Activated naive CD4-positive, alpha-beta T cell (primary cell): ENCODE measurements at places on chromosomes 16 and 17.
A peak's percentile ranks its signal among the peaks of the same experiment; 100 is the strongest.

DNA sequence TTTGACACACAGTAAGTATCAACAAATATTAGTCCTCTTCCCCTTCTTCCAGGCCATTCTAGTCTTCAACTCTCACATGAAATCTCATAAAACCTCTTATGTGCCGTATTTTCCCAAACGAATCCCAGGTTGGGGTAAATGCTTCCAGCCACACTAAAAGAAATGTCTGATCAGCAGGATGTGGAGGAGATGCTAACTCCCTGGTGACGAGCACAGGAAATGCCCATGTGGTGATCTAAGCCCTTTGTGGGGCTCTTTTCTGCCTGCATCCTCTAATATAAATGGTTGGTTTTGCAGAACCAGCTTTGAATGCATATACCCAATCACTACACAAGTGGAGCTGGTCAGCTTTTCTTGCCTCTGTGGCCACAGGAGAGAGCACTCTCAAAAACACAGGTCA, 498.2 kb upstream of the ERCC4 start:
- DNase-seq = no peak

DNA sequence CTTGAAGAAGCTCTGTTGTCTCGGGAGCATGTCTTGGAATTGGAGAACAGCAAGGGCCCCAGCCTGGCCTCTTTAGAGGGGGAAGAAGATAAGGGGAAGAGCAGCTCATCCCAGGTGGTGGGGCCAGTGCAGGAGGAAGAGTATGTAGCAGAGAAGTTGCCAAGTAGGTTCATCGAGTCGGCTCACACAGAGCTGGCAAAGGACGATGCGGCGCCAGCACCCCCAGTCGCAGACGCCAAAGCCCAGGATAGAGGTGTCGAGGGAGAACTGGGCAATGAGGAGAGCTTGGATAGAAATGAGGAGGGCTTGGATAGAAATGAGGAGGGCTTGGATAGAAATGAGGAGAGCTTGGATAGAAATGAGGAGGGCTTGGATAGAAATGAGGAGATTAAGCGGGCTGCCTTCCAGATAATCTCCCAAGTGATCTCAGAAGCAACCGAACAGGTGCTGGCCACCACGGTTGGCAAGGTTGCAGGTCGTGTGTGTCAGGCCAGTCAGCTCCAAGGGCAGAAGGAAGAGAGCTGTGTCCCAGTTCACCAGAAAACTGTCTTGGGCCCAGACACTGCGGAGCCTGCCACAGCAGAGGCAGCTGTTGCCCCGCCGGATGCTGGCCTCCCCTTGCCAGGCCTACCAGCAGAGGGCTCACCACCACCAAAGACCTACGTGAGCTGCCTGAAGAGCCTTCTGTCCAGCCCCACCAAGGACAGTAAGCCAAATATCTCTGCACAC, 21.2 kb downstream of the AKAP1 start:
- DNase-seq = no peak

DNA sequence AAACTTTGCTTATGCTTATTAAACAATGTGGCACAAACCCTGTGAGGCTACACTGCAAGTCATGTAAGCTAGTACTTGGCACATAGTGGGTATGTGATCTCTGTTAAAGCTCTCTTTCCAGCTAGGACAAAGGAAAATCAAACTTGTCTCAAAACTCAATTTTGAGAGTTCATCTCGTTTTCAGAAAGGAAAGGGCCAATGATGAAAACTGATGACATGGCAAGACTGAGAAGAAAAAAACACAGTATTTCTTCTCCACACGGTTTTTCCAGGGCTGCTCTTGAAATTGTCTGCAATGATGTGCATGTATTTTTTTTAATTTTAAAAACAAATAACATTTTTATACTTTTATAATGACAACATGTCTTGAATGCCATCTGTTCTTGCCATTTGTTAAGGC, 389.8 kb downstream of the CA10 start:
- no peak for DNase-seq

- DNase-seq = no peak
Observed at GRCh38 chr17:82240506-82241182, 11.8 kb downstream of the SLC16A3 start.

DNA sequence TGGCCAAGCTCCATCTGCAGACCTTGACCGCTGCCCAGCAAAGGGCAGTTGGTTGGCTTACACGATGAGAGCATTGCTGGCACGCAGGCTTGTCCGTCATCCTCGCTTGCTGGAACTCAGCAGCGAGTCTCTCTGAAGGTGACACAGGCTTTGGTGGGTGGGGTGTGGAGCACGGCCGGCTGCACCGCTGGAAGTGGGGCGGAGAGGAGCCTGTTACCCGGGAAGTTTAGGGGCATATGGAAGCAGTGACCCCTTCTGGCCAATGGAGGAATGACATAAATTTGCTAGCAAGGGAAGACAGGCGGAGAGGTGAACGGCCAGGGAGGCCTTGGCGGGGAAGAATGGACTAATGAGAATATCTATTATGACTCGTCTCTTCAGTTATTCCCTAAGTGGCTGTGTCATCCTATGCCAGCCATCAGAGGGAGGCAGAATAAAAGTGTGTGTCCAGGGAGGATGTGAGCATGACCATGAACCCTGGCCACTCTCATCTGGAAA, 65.9 kb upstream of the SDK2 start:
- DNase-seq = peak; percentile 46

DNA sequence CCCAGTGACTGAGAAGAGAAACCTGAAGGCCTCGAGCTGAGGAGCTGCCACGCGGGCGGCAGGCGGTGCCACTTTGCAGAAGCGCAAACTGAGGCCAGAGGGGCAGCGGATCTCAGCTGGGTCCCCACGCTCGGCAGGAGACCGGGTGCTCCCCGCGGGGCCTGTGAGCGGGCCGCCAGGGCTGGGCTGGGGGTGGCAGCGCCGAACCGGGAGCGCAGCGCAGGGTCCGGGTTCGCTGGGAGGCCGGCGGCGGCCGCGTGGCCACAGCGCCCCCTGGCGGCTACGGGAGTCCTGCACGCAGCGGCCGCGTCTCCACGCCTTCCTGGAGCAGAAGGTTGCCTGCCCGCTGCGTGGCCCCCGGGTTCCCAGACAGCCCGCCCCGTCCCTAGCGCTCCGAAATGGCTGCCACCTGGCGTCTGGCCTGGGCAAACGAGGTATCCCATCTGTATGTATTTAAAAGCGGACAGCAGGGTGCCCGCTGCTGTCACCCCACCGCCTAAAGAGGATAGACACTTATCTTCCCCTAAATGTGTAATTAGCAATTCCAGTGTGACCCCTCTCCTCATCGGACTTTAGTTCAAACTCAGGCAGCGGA, 96.1 kb upstream of the CDH5 start:
- peak; percentile 36 for DNase-seq

- no peak for DNase-seq
Observed at GRCh38 chr16:3471518-3472176, 23.6 kb downstream of the C16orf90 start.

DNA sequence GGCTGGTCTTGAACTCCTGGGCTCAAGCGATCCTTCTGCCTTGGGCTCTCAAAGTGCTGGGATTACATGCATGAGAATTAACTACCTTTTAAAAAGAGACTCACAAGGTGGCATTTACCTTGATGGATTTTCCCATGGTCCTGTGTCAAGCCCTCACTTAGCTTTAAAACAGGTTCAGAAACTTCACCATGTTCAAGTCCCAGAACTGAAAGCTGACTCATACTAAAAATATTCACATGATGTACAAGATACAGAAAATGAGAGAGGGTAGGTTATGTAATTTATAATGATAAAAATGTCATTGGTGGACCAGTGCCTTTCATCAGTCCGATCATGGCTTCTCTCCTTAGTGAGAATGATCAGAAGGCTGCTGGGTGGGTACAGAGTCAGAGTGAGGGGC, 4.3 kb upstream of the AKAP1 start:
- DNase-seq = no peak

DNA sequence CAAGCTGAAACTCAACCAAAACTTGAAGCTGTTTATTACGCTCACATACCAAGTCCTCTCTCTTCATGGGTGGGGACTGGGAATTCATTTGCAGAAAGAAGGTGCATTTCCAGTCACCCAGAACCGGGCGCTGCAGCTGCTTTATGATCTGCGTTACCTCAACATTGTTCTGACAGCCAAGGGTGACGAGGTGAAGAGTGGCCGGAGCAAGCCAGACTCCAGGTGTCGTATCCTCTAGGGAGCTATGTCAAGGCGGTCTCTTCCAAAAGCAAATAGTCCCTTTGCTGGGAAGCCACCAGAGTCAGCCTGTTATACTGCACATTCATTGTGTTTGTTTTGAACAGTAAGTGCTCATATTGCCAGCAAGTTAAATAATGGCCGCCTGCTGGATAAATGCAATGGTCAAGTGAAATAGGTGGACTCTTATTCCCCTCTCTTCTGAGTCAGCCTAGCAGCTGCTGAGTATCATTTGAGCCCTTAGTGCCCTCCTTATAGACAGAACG, 12.7 kb downstream of the COG1 start:
- no peak for DNase-seq

- no peak for DNase-seq
Observed at GRCh38 chr16:75576384-75576811, 10.2 kb downstream of the GABARAPL2 start.

GRCh38 chr17:47621293-47622179, 28.2 kb upstream of the KPNB1 start:
- DNase-seq = no peak

DNA sequence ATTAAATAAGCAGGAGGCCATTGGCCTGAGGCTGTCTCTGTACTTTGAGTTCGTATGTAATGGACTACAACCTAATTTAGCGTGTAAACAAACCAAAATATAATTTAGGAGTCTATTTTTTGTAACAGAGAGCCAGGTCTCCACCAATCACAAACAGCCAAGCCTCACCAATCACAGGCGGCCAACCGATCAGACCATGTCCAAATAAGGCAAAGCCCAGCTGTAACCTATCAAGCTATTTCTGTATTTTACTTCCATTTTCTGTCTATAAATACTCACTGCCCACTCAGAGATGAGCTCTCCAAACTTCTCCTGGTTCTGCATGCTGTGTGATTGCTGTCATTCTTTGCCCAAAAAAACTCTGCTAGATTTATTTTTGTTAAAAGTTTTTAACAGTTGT, 322.7 kb downstream of the NPIPA8 start:
- no peak for DNase-seq

- DNase-seq = no peak
Observed at GRCh38 chr16:58733248-58733670, 857 bp downstream of the GOT2 start.

- no peak for DNase-seq
Observed at GRCh38 chr17:29962656-29963055, 21.2 kb downstream of the EFCAB5 start.

DNA sequence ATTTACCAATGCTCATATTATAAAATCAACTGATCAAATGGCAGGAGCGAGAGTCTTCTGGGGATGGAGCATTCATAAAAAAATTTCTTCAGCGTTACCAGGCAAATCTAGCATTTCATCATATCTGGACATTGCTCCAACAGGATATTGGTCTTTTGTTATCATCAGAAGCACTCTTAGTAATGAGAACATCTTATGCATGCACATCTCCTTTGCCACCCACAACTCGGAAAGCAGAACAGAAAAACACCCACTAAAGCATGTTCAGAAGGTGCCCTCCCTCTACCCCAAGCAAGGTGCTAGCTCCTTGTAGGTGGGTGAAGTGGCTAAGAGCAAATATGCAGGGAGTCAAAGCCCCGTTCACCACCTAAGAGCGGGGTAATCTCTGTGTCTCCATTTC, 18.9 kb downstream of the ARHGAP17 start:
- DNase-seq = no peak

DNA sequence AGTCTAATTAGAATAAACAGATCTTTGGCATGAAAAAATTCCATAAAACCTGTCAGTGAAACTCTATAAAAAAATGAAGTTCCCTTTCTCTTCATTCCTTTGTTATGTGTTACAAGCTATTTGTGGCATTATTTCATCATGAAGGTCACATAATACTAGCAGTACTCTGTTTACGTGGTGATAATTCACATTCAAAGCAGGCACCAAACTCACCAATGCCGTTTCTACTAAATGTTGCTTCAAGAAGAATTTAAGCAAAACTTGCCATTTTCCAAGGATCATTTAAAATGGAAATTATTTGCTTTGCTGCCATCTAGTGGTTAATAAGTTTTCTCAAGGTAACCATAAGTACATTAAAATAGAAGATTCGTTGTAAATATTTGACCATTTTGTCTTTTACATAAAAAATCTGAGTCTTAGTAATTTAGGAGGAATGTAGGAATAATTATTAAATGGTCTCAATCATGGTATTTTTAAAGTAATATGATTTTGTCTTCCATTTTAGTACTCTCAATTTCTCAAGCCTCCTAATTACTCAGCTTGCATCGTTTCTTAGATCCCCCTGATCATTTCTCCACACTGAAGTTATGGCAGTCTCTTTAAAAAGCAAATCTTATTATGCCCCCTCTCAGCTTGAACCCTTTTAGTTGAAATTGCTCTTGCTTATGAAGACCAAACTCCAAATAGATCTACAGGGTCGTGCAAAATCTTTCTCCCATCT, 80.8 kb downstream of the OMG start:
- DNase-seq = no peak

GRCh38 chr16:56923481-56924091, 8.4 kb upstream of the HERPUD1 start:
- DNase-seq = no peak

DNA sequence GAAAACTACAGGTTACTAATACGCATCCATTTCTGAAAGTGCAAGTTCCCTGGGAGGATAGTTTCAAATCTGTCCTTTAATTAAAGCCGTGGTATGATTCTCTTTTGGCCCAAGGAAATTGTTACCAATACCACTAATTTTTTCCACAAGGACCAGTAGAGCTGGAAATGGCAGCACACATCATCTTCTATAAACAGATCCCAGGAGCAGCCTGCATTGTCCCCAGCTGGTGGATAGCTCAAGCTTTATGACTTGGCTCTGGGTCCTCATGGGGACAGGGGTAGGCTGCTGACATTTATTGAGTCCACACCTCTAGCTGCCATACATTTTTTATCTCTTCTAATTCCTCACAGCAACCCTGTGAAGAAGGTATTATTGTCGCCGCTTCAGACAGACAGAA, 35.8 kb upstream of the BHLHA9 start:
- no peak for DNase-seq

GRCh38 chr17:3978421-3979289, 14.4 kb upstream of the ATP2A3 start:
- no peak for DNase-seq

DNA sequence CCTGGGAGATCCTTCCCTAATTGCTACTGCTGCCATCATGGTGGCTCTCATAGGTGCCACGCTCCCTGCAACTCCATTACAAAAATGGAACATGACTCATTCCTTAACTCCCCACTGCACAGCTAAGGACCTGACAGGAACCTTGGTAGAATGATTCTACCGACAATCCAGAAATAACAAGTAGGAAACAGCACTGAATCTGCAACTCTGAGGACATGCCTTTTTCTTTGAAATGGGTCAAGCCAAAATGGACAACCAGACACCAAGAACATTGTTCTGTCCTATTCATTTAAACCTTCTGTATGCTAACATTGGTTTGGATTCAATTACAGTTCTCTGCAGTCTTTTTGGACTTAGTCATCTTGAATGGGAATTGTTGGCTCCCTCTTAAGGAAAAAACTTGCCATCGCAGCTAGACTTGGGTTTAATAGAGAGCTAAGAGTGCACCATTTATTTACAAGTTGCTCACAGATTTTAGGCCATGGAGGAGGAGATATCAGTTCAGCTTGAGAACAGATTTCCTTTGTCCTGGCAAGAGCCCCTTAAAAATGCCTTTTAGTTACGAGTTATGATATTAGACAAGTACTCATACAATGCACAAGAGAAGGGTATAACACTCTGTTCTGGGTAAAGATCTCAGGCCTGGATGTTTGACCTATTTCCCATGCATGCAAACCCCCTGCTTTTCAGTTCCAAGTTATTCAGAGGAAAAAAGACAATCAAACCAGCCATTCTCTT, 20.9 kb upstream of the NSRP1 start:
- DNase-seq = no peak

GRCh38 chr16:726438-727290, at the start of the genes CCDC78 and HAGHL:
Gene CCDC78 (minus strand): TSS chr16:726443. CDS start chr16:726367, 76 bp downstream.
Gene HAGHL (plus strand): TSS chr16:727106. CDS start chr16:727510, 404 bp downstream.
- no peak for DNase-seq

- DNase-seq = no peak
Observed at GRCh38 chr16:3009568-3010390, 2.9 kb upstream of the CLDN9 start.
